CD4-positive, alpha-beta T cell (primary cell): ENCODE measurements at places on chromosomes 13 and 19.

GRCh38 chr19:42561512-42561911, 33.2 kb downstream of the CEACAM8 start:
- no peak overlapping the region for H3K4me3 ChIP-seq
- H3K27ac ChIP-seq = no peak overlapping the region
- peaks cover 3% of the 10 kb centered on the region for H3K4me1 ChIP-seq
- peaks cover 3% of the 10 kb centered on the region for H3K27me3 ChIP-seq

DNA sequence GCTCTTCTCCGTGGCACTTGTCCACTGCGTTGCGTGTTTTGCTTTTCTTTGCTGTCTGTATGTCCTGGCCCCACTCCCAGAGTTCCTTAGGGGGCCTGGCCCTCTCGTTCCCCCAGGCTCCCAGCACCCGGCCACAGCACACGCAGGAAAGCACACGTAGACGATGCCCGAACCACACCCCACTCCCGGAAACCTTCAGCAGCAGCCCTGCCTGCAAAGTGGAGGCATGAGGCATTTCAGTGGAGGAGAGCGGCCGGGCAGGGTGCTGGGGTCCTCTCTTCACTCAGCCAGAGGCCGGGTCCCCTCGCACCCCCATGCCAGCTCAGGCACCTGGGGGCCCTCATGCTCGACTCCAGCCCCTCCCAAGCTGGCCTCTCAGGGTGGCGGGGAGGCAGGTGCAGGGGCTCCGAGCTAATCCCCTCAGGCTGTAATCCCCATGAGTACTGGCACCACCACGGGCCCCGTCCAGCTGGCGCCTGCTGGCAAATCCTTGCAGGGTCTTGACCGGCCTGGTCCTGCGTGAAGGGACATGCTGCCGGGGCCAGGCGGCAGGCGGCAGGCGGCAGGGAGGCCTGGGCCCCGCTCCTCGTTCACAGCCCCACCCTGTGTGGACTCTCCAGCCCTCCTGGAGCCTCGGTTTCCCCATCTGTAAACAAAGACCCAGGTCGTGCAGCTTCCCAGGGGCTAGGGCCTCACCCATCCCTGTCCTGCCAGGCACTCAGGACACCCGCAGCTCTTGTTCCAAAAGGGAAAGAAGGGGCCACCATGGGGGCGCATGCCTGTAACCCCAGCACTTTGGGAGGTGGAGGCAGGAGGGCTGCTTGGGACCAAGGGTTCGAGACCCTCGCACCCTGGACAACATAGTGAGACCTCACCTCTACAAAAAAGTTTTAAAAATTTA, 7.0 kb downstream of the PIP5K1C start:
- peaks cover 34% of the 10 kb centered on the region for H3K4me1 ChIP-seq
- no peak overlapping the region for H3K4me3 ChIP-seq

- peak within 1 kb of the TSS; percentile 61 for H3K27ac ChIP-seq
- no peaks in the 10 kb centered on the region for H3K27me3 ChIP-seq
- peak within 1 kb of the TSS; percentile 91 for H3K4me3 ChIP-seq
- peaks cover 24% of the 10 kb centered on the region for H3K4me1 ChIP-seq
These were observed at the start of gene ZNF814 for GRCh38 chr19:57888560-57889231. Gene ZNF814 (minus strand): TSS chr19:57889037. CDS start chr19:57888802, 235 bp downstream.

- DNase-seq = no peak
- no peaks in the 10 kb centered on the region for H3K27me3 ChIP-seq
- H3K27ac ChIP-seq = no peak overlapping the region
- H3K4me3 ChIP-seq = no peak overlapping the region
- no peaks in the 10 kb centered on the region for H3K4me1 ChIP-seq
- no peaks in the 10 kb centered on the region for H3K36me3 ChIP-seq
These were observed 554.6 kb downstream of the RFC3 start for GRCh38 chr13:34372581-34372980.

DNA sequence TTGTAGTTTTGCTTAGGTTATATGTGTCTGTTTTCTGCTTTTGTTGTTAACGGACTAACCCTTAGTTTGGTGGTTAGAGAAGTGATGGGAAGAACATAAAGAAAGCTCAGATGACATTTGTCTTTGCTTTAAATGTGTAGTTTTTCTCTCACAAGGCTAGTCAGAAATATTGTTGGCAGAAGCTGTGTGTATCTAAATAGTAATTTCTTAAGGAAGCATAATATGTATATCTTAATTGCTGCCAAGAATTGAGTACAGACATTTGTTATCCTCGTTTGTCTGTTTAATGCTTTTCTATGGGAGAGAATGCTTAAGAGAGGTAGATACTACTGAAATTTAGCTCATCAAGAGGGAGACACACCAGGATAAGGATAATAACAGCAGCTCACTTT, 2.7 kb downstream of the RGCC start:
- H3K27ac ChIP-seq = peak overlapping the region; percentile 92
- H3K27me3 ChIP-seq = no peaks in the 10 kb centered on the region
- no peak for DNase-seq
- H3K4me3 ChIP-seq = peak overlapping the region; percentile 92

GRCh38 chr19:11256189-11256588, 6.1 kb downstream of the DOCK6 start:
- no peaks in the 10 kb centered on the region for H3K36me3 ChIP-seq
- H3K27ac ChIP-seq = no peak overlapping the region
- DNase-seq = no peak
- H3K4me3 ChIP-seq = no peak overlapping the region
- peaks cover 2% of the 10 kb centered on the region for H3K27me3 ChIP-seq
- no peaks in the 10 kb centered on the region for H3K4me1 ChIP-seq

DNA sequence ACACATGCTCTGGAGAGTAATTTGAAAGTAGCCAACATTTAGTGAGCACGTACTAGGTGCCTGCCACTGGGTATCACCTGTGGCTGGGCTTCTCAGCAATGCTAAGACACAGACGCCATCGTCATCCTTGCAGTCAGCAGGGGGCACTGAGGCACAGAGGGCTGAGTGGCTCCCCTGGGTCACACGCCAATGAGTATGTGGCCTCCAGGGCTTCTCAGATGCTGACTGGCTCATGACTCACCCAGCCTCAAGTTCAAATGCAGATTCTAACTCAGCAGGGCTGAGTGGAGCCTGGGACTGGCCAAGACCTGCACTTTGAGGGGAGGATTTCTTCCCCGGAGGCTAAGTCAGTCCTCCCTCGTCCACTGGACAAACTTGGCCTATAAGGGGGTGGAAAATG, 115.1 kb upstream of the CACNA1A start:
- H3K27ac ChIP-seq = no peak overlapping the region
- no peak for DNase-seq
- no peak overlapping the region for H3K4me3 ChIP-seq
- peaks cover 26% of the 10 kb centered on the region for H3K27me3 ChIP-seq
- no peaks in the 10 kb centered on the region for H3K4me1 ChIP-seq

GRCh38 chr19:35352448-35353304, 5.0 kb downstream of the FFAR1 start:
- H3K27me3 ChIP-seq = no peaks in the 10 kb centered on the region
- no peaks in the 10 kb centered on the region for H3K36me3 ChIP-seq
- H3K4me1 ChIP-seq = peaks cover 16% of the 10 kb centered on the region
- peak; percentile 65 for DNase-seq
- H3K27ac ChIP-seq = no peak overlapping the region

DNA sequence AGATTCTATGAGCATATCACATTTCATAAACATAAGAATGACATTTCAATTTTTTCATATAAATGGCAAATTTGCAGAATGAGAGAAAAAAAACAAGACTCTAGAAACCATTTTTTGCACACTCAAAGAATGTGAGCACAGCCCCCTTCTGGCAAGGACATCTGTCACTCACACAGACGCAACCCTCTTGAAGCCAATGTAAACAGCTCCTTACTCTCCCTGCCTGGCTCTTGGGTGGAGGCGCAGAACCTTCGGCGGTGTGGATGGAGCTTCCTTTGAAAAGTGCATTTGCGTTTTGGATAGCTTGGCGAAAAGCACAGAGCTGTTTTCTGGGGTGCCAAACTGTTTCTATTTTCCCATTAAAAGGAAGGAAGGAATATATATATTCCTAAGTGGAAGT, 367.6 kb upstream of the TSHZ3 start:
- DNase-seq = no peak
- no peaks in the 10 kb centered on the region for H3K27me3 ChIP-seq
- no peak overlapping the region for H3K27ac ChIP-seq
- no peaks in the 10 kb centered on the region for H3K4me1 ChIP-seq
- no peaks in the 10 kb centered on the region for H3K36me3 ChIP-seq

DNA sequence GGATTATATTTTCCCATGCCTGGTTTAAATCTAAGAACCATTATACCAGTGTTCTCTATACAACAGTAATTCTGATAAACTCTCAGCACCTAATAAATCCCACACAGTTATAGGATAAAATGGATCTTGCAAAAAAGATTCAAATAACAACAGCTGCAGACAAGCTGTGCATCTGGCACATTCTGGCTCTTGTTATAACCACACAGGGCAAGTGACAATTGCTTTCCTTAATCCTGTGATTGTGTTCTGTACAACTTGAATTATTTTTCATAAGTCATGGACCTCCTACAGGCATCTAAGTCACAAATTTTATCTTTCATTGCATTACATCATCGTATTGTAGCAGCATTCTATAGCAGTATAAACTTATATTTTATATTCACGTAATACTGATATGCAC, 948.3 kb downstream of the SLITRK1 start:
- H3K4me1 ChIP-seq = no peaks in the 10 kb centered on the region
- H3K27ac ChIP-seq = no peak overlapping the region
- H3K36me3 ChIP-seq = no peaks in the 10 kb centered on the region
- no peaks in the 10 kb centered on the region for H3K27me3 ChIP-seq

GRCh38 chr13:62512194-62513141, 1096.8 kb upstream of the PCDH20 start:
- H3K4me1 ChIP-seq = no peaks in the 10 kb centered on the region
- H3K27me3 ChIP-seq = no peaks in the 10 kb centered on the region
- no peak overlapping the region for H3K4me3 ChIP-seq
- DNase-seq = peak; percentile 2

- peak; percentile 38 for DNase-seq
- H3K4me1 ChIP-seq = peaks cover 13% of the 10 kb centered on the region
- H3K27ac ChIP-seq = no peak overlapping the region
These were observed 7.2 kb downstream of the WDR18 start for GRCh38 chr19:991174-991931.

GRCh38 chr19:15129856-15130585, 22.8 kb downstream of the SYDE1 start:
- no peaks in the 10 kb centered on the region for H3K36me3 ChIP-seq
- H3K4me3 ChIP-seq = peak overlapping the region; percentile 3
- H3K27me3 ChIP-seq = no peaks in the 10 kb centered on the region
- peak overlapping the region; percentile 23 for H3K27ac ChIP-seq
- H3K4me1 ChIP-seq = peaks cover 21% of the 10 kb centered on the region
- no peak for DNase-seq

GRCh38 chr19:35978832-35979365, 16.1 kb upstream of the SDHAF1 start:
- peaks cover 5% of the 10 kb centered on the region for H3K27me3 ChIP-seq
- H3K4me1 ChIP-seq = no peaks in the 10 kb centered on the region
- no peaks in the 10 kb centered on the region for H3K36me3 ChIP-seq

GRCh38 chr19:14915116-14915515, 26.2 kb upstream of the OR7C2 start:
- no peak overlapping the region for H3K4me3 ChIP-seq
- no peaks in the 10 kb centered on the region for H3K36me3 ChIP-seq
- no peak for DNase-seq
- no peak overlapping the region for H3K27ac ChIP-seq
- peaks cover 8% of the 10 kb centered on the region for H3K27me3 ChIP-seq

- no peak overlapping the region for H3K4me3 ChIP-seq
- H3K36me3 ChIP-seq = no peaks in the 10 kb centered on the region
- DNase-seq = peak; percentile 76
- no peak overlapping the region for H3K27ac ChIP-seq
- no peaks in the 10 kb centered on the region for H3K27me3 ChIP-seq
These were observed 16.4 kb upstream of the CYP2B6 start for GRCh38 chr19:40974633-40975037.

- H3K27me3 ChIP-seq = no peaks in the 10 kb centered on the region
- no peaks in the 10 kb centered on the region for H3K36me3 ChIP-seq
- H3K27ac ChIP-seq = no peak overlapping the region
- H3K4me3 ChIP-seq = no peak overlapping the region
- no peak for DNase-seq
These were observed 29.0 kb downstream of the ZNF20 start for GRCh38 chr19:12111176-12111575.

- peaks cover 23% of the 10 kb centered on the region for H3K4me1 ChIP-seq
- DNase-seq = no peak
- H3K27ac ChIP-seq = no peak overlapping the region
- H3K36me3 ChIP-seq = no peaks in the 10 kb centered on the region
- H3K4me3 ChIP-seq = no peak overlapping the region
These were observed 15.8 kb downstream of the FUT6 start for GRCh38 chr19:5823579-5824281.

- peaks cover 42% of the 10 kb centered on the region for H3K4me1 ChIP-seq
- H3K27ac ChIP-seq = peak overlapping the region; percentile 59
- peak; percentile 82 for DNase-seq
- H3K4me3 ChIP-seq = peak overlapping the region; percentile 64
These were observed 1.1 kb downstream of the IRS2 start for GRCh38 chr13:109785141-109785891.

GRCh38 chr13:114038211-114038613, 64.3 kb upstream of the C13orf46 start:
- H3K4me3 ChIP-seq = no peak overlapping the region
- no peak overlapping the region for H3K27ac ChIP-seq
- peaks cover 56% of the 10 kb centered on the region for H3K4me1 ChIP-seq
